Stimulated activated CD4-positive, alpha-beta T cell treated with anti-CD3 and anti-CD28 coated beads, Interleukin-15, amount 100 ng/mL, for 1 hour (primary cell): ENCODE measurements at places on chromosomes 6 and 20.

GRCh38 chr20:38460040-38460623 is 12.5 kb upstream of the RALGAPB start:
- DNase-seq, result no peak

GRCh38 chr6:130675072-130675471 is 152.1 kb upstream of the SMLR1 start:
- DNase-seq, result no peak

DNA sequence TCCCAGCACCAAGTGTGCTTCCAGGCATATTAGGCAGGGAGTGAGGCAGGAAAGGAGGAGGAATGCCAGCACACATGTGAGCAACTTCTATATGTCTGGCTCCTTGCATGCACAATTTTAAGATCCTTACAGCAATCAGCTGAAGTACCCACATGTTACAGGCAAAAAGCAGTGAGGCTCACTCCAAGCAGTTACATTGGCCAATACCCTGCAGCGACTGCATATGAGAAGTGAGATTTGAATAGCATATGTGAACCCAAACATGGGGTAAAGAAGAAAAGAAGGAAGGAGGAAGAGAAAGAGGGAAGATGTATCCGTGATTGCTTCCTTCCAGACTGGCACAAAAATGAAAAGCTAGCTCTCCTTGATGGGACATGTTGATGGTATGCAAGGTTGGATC is 193.6 kb downstream of the PTPRT start:
- no peak for DNase-seq

- no peak for DNase-seq
Observed at GRCh38 chr6:80245043-80245442, 138.6 kb downstream of the BCKDHB start.

GRCh38 chr20:1163653-1164052 is 21.1 kb downstream of the TMEM74B start:
- no peak for DNase-seq

- DNase-seq, result no peak
Observed at GRCh38 chr6:134622382-134623173, 304.7 kb upstream of the SGK1 start.

- no peak for DNase-seq
Observed at GRCh38 chr6:112199001-112199403, 55.4 kb downstream of the LAMA4 start.

GRCh38 chr20:50488236-50488806 is 21.9 kb upstream of the PTPN1 start:
- no peak for DNase-seq

- DNase-seq, result no peak
Observed at GRCh38 chr20:11791316-11791715, 126.4 kb upstream of the BTBD3 start.

- no peak for DNase-seq
Observed at GRCh38 chr6:148339766-148340165, 2.9 kb upstream of the SASH1 start.

GRCh38 chr20:29876911-29877285 is 1380.6 kb upstream of the DEFB115 start:
- DNase-seq, result no peak
